Activated T-helper 9 cell treated with anti-CD3 and anti-CD28 coated beads, Interleukin-2, amount 50 U/mL, for 16 hours (primary cell): ENCODE measurements at places on chromosomes 7 and 10.

DNA sequence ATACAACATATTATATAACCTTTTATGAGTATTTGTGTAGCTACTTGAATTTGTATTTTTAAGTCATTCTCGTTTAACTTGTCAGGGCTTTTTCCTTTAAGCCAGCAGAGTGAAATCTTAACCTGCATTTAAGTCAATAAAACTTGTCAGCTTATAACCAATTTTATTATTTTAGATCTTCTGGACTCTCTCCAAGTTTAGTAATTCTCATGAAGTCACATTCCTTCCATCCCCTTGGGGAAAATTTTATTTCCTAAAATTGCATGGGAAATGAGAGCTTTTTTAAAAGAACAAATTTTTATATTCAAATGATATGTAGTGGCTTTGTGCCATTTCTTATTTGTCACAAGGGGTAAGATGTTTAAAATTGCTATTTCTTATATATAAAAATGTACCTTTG, 74.0 kb downstream of the SEPTIN7 start:
- no peak for DNase-seq

DNA sequence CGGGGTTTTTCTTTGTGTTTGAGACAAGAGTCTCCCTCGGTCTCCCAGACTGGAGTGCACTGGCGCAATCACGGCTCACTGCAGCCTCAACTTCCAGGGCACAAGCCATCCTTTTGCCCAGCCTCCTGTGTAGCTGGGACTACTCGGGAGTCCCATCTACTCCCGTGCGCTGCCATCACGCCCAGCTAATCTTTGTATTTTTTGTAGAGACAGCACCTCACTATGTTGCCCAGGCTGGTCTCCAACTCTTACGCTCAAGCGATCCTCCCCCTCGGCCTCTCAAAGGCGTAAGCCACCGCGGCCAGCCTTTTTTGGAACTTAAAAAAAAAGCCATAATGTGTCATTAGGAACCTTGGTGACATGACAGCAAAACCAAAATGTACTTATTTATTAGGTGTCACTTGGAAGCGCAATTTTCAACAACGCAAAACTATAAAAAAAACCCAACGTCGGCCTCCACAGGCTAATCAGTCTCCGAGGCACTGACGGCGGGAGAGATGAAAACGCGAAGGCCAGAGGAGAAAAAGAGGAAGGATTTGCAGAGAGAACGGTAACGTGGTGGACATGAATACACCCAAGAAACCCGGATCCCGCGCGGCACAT, 911 bp upstream of the HNRNPH3 start:
- DNase-seq, result peak; percentile 2

- no peak for DNase-seq
Measured at GRCh38 chr7:129804111-129804889, 148.5 kb downstream of the UBE2H start.

DNA sequence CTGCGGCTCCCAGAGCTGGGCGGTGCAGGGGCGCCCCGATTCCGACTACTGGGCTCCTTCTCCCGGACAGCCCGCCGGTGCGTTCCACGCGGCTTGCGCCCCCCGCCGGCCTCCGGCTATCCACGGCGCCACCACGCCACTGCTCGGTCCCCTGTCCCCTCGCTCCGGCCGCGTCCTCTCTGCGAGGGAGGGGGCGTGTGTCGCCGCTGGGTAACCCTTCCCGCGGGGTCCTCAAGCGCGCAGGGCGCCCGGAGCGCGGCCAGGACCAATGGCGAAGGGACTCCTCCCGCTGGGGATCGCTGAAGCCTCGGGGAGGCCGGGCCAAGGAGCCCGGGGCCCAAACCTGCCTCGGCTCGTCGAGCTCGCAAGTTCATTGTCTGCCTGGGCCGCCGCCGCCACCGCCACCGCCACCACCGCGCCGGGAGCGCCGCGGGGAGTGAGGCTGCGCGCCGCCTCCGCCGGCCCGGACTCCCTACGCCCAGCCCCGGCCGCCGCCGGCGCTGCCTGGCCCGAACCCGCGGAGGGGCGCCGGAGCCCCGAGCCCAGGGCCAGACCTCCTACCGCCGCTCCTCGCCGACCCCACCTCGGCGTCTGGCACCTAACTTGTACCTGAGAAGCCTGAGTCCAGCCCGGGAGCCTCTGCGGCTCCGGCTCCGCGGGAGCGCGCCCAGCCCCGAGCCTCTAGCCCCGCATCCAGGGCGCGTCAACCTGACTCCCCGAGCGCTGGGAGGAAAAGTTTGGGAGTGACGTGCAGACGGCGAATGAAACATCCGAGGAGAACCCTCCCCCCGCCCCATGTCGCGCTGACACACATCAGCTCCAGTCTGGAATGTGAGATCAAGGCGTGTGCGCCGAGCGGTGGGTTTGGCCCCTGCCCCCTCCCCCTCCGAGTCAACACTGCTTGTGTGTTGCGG, at the start of gene CHST15:
Gene CHST15, minus strand, starts transcription at position 739 of the 914 bp plus-strand sequence. CDS start 47,386 bp downstream, outside the sequence.
- DNase-seq, result no peak

DNA sequence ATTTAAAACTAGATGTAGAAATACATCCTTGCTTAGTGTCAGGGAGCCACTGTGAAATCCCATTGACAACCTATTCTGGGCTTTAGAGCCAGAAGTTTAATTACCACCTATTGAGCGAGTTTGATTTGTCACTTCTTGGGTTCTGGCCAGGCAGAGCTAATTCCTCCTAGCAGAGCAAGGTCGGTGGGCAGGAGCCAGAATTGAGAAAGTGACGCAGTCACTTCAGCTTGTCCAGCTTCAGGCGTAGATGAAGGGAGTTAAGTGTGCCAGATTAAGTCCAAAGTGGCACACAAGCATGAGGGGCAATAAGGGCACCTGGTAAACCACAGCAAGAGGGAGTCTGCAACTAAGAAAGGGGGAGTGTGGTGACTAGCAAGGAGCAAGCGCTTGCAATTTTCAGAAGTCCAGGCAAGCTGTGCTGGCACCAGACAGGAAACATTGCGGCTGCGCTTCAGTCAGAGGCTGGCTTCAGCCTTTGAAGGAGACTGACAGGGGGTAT, 119.4 kb downstream of the ST7 start:
- no peak for DNase-seq

GRCh38 chr7:92025260-92025659, 84.6 kb downstream of the AKAP9 start:
- no peak for DNase-seq

- no peak for DNase-seq
Measured at GRCh38 chr7:77975672-77976480, 177.3 kb downstream of the PHTF2 start.

GRCh38 chr7:102431617-102432298, 1.6 kb upstream of the ORAI2 start:
- peak; percentile 45 for DNase-seq
